ENCODE measurements at places on chromosomes 11 and 22.

GRCh38 chr11:17972987-17973386 lies 39.9 kb downstream of the SERGEF start:
- no peak for DNase-seq

DNA sequence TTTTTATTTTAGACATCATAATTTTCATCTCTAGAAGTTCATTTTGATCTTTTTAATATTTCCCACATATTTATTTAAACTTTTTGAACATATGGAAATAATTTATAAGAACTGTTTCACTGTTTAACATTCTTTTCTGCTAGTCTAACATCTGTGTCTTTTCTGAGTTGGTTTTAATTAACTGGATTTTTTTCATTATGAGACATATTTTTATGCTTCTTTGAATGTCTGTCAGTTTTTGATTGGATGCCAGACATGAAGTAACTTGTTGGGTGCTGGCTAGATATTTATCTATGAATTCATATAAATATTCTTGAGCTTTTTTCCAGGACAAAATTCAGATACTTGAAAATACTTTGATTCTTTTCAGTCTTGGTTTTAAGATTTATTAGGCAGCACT lies 317.8 kb upstream of the NCAM1 start:
- DNase-seq, result no peak

DNA sequence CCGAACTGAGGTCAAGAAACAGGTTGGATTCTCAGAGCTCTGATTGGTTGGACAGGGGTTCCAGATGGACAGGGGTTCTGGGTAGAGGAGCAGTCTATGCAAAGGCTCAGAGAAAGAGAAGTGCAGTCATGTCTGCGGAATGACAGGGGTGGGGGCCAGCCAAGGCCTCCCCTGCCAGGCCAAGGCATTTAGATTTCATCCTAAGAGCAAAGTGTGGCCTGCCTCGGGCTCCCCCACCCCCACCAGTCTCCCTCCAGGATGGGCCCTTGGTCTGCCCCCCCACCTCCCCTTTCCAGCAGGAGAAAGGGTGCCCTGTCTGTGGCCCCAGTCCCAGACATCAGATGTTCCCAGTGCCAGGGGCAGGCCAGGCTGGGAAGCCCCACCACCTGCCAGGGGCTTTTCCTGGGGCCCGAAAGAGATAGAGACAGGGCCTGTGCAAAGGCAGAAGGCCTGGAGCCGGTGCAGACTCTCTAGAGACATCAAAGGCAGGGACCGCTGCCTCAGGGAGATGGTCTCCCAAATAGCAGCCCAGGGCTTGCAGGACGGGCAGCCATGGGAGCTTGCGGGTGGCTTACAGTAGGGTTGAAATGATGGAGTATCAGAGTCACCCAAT lies 9.4 kb downstream of the SUSD2 start:
- DNase-seq, result no peak

DNA sequence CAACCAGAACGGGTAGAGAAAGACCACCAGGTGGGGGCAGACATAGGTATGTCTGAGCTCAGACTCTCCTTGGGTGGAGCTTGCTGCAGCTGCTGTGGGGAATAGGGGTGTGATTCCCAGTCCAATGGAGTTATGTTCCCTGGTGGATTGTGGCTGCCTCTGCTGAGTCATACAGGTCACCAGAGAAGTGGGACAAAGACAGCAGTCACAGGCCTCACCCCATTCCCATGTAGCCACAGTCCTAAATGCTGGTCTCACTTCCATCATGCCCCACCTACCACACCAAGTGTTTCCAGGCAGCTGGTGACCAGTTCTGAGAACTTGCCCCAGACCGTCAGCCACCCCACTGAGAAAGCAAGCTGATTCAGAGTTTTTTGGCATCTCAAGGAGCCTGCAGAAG lies 17.5 kb downstream of the OR52E5 start:
- DNase-seq, result no peak

DNA sequence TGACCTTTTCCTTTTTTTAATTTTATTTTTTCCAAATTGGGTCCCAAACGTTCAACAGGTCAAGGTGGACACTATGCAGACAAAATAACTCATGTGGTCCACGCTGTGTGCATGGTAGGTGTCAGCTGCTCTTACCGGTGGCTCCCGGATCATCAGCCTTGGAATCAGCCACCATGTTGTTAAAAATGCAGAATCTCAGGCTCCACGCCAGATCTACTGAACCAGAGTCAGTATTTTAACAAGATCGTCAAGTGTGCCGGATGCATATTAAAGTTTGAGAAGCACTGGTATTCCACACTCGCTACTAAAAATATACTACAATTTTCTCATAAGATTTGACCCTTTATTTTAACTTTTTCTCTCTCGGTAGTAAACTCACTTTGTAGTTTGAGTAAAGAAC lies 553 bp upstream of the LDLRAD3 start:
- DNase-seq, result no peak

GRCh38 chr11:115425250-115425649 lies 79.0 kb downstream of the CADM1 start:
- DNase-seq, result no peak

- DNase-seq, result no peak
Observed at GRCh38 chr22:25582946-25583345, 18.5 kb downstream of the GRK3 start.

GRCh38 chr11:59459916-59460315 lies 3.2 kb downstream of the OR4D6 start:
- DNase-seq, result no peak

DNA sequence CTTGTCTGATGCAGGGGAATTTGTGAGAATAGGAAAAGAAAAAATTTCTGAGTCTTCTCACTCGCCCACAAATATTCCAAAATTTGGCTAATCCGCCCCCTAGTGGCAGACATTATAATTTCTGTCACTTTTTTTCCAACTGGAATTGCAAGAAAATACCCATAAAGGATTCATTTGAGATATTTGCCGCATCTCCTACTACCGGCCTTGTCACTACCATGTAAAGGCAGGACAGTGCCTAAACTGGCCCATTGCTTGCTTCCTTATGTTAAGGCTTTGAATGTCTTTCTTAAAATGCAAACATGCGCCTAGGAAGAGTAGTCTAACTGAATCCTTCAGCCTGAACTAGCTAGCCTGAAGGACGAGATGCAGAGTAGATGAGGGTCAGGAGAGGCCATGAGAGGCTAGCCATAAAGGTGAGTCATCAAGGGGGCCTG lies 9.3 kb upstream of the CEP295 start:
- no peak for DNase-seq

DNA sequence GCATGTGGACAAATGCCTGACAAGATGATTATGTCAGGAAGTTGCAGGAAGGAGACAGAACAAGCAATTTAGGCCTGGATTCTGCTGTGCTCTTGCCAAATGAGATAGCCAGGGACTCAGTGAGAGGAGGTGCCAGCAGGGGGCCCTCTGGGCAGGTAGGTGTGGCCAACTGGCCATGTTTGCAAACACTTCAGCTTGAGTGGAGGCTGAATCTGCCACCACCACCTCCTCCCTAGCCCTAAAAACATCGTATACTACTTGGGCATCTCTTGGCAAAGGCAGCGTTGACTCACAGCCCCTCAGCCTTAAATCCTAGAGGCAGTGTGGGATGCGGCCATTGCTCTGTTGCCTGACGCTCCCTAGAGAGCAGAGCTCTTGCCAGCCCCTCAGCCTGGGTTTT lies 95.1 kb upstream of the PLET1 start:
- DNase-seq, result no peak

GRCh38 chr11:61297746-61298145 lies 2.6 kb upstream of the VWCE start:
- DNase-seq, result no peak

- no peak for DNase-seq
Observed at GRCh38 chr11:123052901-123053721, 8.8 kb downstream of the HSPA8 start.

GRCh38 chr11:120547811-120548681 lies 36.5 kb downstream of the GRIK4 start:
- no peak for DNase-seq

- DNase-seq, result no peak
Observed at GRCh38 chr22:35966314-35967045, 62.1 kb downstream of the RBFOX2 start.

DNA sequence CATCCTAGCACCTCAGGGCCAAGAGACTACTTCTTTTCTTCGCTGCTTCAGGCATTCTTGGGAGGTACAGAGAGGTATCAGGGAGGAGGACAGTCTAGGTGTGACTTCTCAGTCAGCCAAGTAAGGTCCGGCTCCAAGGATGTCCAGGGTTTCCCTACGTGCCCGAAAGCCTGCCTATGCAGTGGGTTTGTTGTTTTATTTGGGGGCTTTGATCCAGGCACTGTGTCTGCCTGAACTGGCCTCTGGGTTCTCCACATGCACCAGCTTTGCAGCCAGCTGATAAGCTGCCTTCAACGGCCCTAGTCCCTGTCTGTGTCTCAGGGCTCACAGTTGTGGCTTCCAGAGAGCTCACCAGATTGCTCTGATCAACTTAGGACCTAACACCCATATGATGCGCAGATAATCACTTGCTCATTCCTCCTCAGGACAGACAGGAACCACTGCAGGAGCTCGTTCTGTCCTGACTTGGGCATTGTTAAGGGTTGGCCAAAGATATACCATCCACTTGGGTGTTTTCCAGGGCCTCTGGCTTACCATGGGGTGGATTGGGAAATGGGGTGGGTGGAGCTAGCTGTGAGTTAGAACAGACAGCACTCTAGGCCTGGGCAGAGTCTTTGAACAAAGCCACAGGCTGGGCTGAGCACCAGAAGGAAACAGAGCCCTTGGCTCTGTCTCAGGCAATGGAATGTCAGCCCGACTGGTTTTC lies 45.5 kb upstream of the CRYBB3 start:
- DNase-seq, result no peak

DNA sequence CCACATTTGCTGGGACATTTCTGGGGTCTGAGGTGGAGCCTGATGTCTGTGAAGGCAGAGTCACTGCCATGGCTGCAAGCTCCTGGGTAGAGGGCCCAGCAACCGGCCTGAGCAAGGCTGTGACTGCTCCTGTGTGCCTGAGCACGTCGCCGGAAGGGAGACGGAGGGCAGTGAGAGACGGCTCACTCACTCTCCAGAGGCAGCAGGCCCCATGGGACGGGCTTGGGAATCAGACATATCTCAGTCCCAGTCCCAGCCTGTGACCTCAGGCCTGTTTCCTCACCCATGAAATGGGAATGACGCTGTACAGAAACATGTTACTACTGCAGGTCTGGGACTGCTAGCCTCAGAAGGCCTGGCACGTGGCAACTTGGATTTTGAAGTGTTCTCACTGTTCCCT lies 36.4 kb upstream of the RASL10A start:
- DNase-seq, result no peak

GRCh38 chr11:11505190-11505589 lies 116.6 kb downstream of the GALNT18 start:
- no peak for DNase-seq

DNA sequence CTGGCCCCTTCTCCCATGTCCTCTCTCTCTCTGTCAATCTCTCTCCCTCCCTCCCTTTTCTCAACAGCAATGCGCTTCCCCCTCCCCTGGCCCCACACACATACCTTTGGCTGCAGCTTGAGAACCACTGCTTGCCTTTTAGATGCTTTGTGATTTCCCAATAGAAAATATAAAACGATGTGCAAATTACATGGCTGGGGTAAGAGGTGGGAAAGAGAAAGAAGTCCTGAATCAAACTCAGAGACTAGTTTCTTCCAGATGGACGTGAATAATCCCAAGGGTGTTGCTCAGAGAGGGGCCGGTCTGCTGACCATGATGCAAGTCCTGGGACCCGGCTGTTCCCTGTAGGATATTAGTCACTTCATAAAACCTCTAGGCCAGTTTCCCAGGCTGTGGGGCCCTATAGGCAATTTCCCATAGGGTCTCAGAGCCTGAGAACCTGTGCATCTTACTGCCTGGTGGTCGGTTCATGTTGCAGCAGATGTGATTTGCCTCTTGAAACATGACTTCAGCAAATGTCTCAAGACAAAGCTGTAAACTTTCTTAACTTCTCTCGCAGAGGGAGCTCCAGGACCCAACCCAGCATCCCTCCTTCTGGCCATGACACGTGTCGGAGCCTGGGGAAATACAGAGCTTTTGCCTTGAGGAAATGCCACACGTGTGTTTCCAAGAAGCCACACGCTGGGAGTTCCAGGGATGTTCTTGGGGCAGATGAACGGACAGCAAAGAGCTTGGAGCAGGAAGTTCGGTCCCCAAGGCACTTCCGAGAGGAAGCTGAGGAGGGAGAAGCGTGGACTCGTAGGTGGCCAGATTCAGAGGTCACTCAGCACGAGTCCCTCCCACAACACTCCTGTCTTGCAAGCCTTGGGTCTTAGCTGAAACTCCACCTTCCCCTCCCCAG lies 34.5 kb upstream of the ETS1 start:
- DNase-seq, result no peak

GRCh38 chr11:20015101-20015500 lies 145.2 kb downstream of the DBX1 start:
- no peak for DNase-seq

GRCh38 chr11:67126986-67127385 lies 7.9 kb downstream of the KDM2A start:
- DNase-seq, result no peak

GRCh38 chr11:77259641-77260040 lies 41.8 kb downstream of the GDPD4 start:
- no peak for DNase-seq
